ENCODE measurements at places on chromosomes 13 and 19.

- peak; percentile 83 for DNase-seq
Observed at GRCh38 chr19:11964858-11965645, at the start of gene ZNF763. ZNF763 (plus strand) TSS chr19:11965040; CDS start chr19:11965209, 169 bp downstream.

DNA sequence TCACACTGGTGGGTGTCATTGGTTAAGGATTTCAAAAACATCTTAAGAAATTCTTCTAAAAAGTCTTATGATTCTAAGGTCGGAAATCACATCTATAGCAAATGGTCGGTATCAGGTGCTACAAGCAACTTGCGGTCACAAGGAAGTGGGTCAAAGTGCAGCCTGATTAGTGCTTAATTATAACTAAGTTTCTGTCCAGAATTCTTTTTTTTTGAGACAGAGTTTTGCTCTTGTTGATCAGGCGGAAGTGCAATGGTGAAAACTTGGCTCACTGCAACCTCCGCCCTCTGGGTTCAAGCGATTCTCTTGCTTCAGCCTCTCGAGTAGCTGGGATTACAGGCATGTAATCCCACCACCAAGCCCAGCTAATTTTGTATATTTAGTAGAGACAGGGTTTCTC is 1.2 kb upstream of the GDF15 start:
- DNase-seq = no peak

- no peak for DNase-seq
Observed at GRCh38 chr13:23129331-23129730, 51.4 kb upstream of the SGCG start.

DNA sequence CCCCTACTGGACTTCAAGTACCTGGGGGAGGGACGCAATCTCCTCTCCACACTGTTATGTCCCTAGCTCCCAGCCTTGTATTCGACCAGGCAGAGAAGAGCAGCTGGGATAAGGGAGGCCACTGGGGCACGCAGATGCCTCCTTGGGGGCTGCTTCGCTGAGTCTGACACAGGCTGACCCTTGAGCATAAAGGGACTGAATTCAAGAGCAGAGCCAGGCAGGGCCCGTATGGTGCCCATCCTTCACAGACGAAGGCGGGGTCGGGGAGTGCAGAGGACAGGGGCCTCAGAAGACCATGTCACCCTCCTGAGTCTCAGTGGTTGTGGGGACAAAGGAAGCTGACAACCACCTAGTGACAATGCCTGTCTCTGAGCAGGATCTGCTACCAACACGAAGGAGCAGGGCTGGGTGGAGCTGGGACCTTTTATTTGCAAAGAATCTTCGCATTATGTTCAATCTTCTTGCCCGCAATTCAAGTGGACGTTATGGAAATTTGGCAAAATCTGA is 124.6 kb downstream of the TUBA3C start:
- no peak for DNase-seq

DNA sequence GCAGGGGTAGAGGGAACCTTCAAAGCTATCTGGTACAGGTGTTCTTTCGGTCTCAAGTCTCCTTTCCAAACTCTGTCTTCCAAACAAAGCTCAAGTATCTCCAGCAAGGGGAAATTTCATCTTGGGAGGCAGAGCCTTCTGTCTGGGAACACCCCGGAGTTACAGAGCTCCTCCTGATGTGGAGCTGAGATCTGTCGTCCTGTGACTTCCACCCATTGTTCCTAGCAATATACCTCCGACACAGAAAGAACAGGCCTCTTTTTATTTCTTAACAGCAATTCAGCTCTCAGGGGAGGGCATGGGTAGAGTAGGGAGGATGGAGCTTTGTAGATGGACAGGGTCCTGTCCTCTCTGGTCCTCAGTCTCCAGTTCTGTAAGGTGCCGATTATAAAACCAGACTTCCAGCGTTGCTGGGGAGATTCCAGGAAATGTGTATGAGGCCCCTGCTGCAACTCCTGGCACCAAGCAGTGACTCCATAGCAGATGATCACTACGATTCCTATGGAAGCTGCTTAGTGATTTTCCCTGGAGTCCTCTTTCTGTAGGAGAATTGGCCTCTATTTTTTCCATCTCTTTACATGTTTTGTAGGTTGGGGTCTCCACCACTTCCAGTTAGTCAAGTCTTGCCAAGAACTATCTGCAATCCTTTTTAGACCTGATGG is 56.0 kb upstream of the ARGLU1 start:
- no peak for DNase-seq

DNA sequence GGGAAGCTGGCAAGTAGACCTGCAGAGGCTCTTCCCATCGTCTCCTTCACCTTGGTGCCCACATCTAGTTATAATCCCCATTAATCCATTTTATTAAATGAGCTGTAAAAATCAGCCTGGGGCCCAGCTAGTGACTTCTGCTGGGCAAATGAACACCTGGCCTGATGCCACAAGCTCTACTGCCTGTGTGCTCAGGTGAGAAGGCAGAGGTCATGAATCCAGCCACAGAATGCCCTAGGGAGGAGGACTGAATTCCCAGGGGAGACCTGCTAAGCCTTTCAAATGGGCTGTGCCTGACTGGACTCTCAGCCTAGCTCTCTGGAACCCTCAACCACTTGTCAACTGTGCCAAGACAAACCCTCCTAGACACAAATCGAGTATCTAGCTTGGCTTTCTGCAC is 74.0 kb downstream of the PDS5B start:
- DNase-seq = no peak

DNA sequence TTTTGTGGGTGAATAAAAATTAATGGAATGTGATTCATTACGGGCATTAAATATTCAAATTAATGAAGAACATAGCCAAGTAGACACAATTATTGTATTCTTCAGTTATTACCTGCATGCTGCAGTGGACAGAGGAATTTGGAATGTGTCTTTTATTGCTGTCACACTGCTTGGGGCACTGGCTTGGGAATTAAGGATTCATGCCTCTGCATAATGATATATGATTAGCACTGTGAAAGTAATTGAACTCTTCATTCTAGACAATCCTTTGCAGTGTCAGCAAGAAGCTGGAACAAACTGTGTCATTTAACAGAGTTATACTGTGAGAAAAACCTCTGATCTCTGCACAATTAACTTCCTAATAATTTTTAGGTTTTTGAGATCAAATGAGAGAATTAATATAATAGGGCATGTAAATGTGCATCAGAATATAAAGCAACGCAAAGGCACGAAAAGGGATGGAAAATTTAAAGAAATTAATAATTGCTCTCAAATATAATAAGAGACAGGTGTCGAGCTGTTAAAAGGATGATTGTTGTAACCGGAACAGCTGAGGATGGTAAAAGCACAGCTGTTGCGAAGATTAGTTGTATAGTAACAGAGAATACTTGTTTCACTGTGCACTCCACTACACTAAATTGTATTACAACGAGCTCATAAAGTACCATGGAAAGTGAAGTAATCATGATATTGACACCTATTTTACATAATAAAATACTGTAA is 235.1 kb upstream of the MIR17HG start:
- no peak for DNase-seq

DNA sequence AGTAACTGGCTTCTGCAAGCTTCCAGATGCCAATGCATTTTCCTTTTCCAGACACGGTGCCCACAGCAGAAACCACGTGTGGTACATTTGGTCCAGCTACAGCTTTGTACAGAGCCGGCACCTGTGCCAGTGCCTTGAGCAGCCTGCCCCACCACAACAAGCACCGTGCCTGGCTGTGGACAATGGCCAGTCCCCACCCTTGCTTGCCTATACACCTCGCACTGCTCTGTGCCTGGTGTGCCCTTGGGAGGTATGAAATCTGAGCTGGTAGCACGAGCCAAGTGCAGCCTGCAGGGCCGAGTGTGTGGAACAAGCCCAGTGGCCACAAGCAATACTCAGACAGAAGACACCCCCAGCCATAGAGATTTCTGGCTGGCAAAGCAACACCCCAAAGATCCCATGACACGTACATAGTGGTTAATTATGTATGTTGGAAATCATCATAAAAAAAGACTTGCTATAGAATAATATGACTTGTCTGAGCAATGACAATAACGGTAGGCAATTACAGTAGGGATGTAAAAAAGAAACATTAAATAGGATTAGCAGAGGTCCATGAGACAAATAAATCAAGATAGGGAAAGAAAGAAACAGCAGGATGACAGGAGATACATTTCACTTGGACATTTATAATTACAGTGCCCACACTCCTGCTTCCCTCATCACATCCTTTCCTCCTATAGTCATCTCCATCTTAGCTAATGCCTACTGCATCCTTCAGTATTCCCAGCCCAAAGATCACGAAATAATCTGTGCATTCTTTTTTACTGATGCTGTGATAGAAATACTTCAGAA is 1399.5 kb downstream of the PCDH9 start:
- DNase-seq = no peak
